ENCODE measurements at places on chromosomes 3 and 15. TPM values are rescaled to one million over a fixed set of nuclear protein-coding genes. Genes with fewer than 3 reads are reported as not detected.

DPPA4 gene
- 1.5 TPM for total RNA-seq

UROC1 gene
- not detected for total RNA-seq

DNA sequence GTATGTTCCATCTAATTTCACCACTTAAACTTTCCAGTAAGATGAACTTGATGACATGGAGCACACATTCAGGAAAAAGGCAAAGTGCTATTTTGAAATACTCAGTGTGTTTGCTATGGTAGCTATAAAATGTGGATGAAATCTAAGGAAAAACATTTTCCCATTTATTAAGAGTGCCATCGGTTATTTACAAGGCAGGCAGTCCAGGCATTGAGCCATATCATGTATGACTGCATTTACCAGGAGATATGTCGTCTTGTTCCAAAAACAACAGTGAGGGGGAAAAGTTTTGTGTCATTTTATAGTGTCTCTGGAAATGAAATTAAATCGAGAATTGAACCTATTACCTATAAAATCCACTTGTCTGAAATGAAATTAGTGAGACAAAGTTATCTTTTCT, 13.7 kb downstream of the ANXA2 start:
- DNase-seq = no peak

GRCh38 chr15:69232144-69232543, 66.6 kb upstream of the PAQR5 start:
- no peak for DNase-seq

DNA sequence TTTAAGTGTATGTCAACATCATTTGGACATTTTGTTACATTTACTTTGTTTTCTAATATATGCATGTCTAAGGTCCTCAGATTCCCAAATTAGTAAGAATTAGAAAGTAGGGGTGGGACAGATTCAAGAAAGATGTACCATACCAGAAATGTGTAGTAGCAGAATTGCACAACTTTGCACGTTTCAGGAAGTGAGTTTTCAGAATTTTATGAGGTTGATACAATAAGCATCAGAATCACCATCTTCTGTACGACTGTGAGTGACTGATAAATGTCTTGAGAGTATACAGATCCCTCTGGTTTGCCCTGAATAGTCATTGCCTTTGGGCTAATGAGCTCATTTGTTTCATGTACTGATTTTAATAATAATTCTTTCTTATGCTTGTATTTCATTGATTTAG, 9.3 kb downstream of the ARIH2 start:
- no peak for DNase-seq

- no peak for DNase-seq
Observed at GRCh38 chr15:60390231-60390630, 7.6 kb downstream of the ANXA2 start.

DNA sequence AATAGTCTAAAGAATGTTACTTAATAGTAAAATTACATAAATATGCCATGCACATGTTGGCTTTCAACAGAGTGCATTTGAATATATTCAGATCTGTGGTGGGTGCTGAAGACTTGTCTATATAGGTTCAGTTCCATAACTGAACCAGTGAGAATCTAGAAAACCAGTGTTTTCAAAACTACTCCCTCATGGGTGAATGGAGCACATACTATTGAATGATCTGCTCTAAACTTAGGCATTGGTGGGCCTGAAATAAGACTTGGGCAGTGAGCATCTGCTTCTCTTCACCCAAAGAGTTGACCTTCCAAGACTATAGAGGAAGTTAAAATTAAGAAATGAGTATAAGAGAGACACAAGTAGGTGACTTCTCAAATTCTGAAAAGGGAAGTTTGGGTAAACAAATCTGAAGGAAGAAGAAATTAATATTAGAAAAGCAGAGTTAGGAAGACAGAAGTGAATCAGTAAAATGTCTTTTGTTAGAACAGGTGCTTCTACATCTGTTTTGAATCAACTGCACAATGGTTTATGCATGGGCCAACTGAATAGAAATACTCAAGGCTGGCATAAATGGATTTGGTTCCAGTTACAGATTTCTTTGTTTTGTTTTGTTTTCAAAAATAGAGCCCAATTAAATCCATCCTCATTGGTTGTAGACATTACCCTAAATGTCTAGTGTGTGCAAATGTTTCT, 19.3 kb downstream of the ALCAM start:
- DNase-seq = no peak

- no peak for DNase-seq
Observed at GRCh38 chr15:31353931-31354330, 27.3 kb downstream of the KLF13 start.

DNA sequence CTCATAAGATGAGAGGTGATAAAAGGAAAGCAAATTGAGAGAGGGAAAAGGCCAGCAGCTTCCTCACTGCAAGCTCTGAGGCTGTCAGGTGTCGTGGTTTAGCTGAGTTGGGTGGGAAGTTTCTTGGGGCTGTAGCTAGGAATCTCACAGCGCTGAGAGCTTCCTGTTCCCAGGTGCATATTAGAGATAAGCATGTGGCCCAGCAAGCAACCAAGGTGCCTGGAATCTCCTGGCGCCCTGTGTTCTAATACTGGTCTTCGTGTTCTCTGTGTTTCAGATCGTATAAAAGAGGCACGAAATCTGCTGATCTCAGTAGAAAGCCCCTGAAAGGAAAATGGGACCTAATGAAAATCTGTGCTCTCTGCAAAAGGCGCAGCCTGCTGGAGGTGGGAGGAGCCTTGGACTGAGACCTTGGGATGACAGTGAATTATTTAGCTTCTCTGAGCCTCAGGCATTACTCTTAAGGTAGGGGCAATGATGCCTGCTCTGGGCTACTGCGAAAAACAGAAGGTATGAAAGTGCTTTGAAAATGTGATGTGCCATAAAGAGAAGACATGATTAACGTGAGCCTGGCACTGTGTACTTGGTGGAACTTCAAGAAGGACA, 499.9 kb downstream of the TBL1XR1 start:
- DNase-seq = no peak

DNA sequence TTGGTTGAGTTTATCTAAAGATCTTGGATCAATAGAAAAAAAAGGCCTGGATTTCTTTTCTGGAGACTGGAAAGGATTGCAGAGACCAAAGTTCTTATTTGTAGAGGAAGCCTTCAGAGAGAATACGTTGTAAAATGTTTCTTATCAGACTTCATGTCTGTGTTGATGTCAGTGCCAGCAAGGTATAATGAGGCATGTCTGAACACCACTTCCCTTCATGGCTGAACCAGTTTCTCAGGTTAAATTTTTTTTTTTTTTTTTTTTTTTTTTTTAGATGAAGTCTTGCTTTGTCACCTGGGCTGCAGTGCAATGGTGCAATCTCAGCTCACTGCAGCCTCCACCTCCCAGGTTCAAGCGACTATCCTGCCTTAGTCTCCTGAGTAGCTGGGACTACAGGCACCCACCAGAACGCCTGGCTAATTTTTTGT, 17.8 kb upstream of the ZNF774 start:
- no peak for DNase-seq

DNA sequence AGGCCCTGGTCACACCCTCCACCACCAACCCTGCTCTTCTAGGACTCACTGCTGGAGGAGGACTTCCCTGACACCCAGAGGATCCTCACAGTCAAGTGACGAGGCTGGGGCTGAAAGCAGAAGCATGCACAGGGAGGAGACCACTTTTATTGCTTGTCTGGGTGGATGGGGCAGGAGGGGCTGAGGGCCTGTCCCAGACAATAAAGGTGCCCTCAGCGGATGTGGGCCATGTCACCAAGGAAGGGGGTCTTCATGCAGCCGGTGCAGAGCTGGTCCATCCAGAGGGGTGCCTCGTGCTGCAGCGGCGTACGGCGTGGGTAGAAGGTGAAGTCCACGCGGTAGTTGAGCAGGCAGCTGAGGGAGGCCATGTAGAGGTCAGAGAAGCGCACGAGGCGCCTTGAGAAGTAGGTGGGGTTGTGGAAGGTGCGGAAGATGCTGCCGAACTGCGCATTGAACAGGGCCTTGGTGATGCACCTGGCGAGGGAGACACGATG, 9.4 kb downstream of the NT5DC2 start:
- DNase-seq = no peak

GRCh38 chr3:153285982-153286381, 124.0 kb downstream of the RAP2B start:
- peak; percentile 4 for DNase-seq
